OCI-LY7 (cell line): ENCODE measurements at places on chromosomes 13 and 19. TPM values are rescaled to one million over a fixed set of nuclear protein-coding genes. Genes with fewer than 3 reads are reported as not detected.

LYPD5 gene
- not detected in 2 replicates for total RNA-seq

GRCh38 chr19:2416321-2417097, 10.9 kb downstream of the TIMM13 start:
- no peak for DNase-seq

MAG gene
- total RNA-seq = 8.4 and 10.1 TPM in 2 replicates

DNA sequence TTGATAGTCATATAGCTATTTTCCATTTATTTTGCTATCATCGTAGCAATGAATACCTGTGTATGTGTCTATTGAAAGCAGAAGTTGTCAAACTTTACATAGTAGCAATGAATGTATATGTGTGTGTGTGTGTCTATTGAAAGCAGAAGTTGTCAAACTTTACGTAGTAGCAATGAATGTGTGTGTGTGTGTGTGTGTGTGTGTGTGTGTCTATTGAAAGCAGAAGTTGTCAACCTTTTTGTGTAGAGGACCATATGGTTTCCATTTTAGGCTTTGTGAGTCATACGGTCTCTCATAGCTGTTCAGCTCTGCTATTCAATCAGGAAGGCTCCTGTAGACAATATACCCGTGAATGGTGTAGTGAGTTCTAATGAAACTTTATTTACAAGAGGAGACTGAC, 20.8 kb downstream of the NLRP4 start:
- peak; percentile 91 for DNase-seq

FFAR1 gene
- 9.8 and 11.6 TPM in 2 replicates for total RNA-seq

SIGLEC12 gene
- total RNA-seq = not detected in 2 replicates
